ENCODE measurements at places on chromosomes 1 and 21.

- DNase-seq, result no peak
Observed at GRCh38 chr21:26199456-26199855, 28.9 kb upstream of the APP start.

GRCh38 chr1:236914375-236914774 lies 89.9 kb downstream of the MT1HL1 start:
- DNase-seq, result no peak

GRCh38 chr21:37827913-37828312 lies 88.3 kb downstream of the KCNJ6 start:
- no peak for DNase-seq

DNA sequence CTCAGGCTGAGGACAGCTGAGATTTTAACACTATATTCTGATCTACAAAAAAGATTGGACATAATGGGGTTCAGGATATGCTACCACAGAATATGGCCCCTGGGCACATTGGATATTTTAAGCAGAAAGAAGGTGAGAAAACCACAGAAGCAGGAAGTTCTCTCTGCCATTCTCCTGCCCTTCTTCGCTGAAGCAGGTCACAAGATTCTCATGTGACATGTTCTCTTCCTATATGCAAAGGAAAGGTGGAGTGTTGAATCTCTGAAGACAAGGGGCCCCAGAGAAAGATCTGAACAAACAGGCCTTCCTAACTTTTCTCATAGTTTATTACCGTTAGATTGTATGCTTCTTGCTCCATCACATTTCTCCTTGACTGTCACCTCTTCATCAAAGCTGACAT lies 285.7 kb downstream of the S1PR1 start:
- no peak for DNase-seq

- no peak for DNase-seq
Observed at GRCh38 chr1:52752484-52752826, 26.2 kb downstream of the ZYG11B start.

DNA sequence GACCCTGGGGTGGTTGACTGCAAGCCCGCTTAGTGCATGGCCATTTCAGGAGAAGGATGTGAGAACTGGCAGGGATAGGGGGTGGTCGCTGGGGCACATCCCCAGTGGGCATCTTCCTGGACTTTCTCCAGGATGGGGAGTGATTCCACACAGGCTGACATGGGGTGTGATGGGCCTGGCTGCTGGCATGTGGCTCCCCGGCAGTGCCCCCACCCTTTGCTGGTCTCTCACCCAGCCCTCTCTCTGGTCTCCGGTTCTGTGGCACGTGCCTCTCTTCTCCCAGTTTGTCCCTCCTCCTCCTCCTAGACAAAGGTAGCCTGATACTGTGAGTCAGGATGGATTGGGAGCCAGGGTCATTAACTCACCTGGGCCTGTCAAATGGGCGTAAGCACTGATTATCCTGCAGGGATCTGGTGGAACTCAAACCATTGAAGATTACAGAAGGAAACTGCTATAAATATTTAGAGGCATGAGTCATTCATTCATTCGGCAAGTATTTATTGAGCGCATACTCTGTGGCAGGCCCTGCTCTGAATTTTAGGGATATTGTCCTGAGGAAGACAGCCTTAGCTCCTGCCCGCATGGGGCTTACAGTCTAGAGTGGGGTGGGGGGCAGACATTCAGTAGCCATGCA lies 23.6 kb upstream of the EPS8L3 start:
- no peak for DNase-seq

DNA sequence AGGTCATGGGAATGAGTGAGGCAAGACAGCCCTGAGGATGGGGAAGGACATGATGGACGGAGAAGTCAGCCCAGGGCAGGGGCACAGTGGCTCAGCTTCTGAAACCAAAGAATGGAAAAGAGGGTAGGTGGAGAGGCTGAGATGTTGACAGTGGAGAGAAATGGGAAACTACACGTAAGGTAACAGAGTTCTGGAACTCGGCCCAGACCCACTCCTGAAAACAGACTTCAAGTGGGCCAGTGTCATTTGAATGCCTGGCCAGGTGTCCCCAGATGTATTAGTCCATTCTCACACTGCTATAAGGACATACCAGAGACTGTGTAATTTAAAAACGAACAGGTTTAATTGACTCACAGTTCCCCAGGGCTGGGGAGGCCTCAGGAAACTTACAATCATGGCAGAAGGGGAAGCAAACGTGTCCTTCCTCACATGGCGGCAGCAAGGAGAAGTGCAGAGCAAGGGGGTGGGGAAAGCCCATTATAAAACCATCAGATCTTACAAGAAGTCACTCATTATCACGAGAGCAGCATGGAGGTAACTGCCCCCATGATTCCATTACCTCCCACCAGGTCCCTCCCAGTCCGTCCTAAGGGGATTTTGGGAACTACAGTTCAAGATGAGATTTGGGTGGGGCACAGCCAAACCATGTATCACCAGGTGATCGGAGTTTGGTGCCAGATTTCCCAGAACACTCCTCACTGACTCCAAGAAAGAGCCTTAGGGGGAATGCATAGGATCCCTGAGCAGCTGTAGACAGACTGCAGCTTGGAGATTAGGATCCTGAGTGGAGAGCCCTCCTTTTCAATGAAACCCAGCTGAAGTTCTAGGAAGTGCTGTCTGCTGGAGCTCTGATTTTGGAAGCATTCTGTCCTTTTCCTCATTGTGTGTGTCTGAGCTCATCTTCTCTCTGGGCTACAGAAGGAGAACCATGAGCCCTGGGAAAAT lies 40.3 kb downstream of the FHAD1 start:
- DNase-seq, result no peak

DNA sequence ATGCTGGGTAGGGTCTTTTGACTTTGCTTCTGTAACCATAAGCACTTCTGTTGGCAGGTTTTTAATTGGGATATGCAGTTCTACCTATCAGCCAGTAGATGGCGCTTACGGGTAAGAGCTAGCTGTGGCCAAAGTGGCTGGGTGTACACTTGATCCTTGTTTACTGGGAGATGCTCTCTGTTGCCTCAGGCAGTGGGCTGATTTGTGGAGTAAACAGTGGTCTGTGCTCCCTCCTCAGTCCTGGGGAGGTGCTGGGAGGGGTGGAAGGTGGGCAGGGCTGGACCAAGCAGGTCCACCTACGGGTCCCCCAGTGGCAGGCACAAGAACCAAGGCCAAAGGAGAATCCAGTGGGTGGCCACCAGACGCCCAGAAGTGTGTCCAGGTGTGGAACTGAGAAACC lies 43.4 kb downstream of the RALGPS2 start:
- no peak for DNase-seq

DNA sequence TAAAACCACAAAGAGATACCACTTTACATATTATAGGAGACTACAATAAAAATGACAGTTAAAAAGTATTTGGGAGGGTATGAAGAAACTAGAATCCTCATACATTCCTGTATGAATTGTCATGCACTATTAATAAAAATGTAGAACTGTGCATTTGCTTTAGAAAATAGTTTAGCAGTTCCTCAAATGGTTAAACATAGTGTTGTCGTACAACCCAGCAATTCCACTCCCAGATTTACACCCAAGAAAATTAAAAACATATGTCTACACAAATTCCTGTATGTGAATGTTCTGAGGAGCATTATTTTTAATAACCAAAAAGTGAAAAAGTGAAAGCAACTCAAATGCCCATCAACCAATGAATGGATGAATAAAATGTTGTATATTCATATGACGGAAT lies 23.1 kb upstream of the PDE4B start:
- peak; percentile 73 for DNase-seq

DNA sequence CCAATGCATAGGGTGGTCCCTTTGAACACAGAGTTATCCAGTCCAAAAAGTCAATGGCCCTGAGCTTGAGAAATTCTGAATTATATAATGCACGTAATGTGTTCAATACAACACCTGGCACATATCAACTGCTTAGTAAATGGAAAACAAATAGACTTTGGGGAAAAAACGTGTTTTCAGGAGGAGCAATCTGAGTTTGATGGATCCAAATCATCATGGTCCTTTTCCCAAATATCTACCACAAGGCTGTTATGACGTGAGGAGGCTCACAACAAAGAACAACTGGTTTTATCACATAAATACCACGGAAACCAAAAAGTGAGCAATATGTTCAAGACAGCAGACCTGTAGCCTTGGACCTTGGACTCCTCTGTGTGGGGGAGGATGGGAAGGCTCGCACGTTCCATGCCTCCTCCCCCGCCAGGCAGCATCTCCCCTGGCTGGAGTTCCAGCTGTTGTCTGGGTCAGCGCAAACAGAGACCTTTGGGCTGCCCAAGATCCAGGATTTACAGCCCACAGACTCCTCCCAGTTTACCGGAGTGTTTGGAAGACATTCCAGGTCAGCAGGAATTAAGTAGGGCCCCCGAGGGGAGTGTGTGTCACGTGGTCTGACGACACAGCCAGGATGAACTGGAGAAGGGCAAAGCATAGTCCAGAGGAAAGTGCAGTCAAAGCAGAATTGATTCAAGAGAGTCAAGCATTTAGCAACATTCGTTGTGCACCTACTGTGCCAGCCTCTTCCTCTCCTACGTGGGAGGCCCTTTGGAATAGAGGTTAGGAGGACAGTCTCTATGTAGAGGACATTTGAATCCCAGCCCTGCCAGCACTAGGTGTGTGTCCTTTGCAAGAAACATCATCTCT lies 32.2 kb upstream of the MED18 start:
- DNase-seq, result no peak

GRCh38 chr1:202291001-202291400 lies 50.7 kb downstream of the UBE2T start:
- DNase-seq, result no peak

GRCh38 chr1:18064534-18064933 lies 43.1 kb upstream of the IGSF21 start:
- DNase-seq, result no peak

DNA sequence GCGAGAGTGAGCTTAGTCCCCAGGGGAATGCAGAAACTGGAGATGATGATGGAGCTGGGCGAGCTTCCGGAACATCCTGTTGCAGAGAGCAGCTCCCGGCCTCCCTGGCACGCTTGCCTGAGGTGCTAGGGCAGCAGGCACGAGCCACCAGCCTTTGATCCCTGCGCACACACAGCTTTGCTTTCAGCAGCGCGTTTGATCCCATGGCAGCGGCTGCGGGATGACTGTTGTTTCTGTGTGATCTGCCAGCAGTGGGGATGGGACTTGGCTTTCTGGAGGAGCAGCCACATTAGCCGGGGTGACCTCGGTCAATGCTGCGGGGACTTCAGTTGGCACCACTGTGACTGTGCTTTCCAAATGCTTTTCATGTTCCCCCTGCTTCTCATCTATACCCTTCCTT lies 193.2 kb downstream of the KAZN start:
- DNase-seq, result no peak

- DNase-seq, result no peak
Observed at GRCh38 chr1:110201157-110201825, 8.8 kb upstream of the KCNC4 start.

DNA sequence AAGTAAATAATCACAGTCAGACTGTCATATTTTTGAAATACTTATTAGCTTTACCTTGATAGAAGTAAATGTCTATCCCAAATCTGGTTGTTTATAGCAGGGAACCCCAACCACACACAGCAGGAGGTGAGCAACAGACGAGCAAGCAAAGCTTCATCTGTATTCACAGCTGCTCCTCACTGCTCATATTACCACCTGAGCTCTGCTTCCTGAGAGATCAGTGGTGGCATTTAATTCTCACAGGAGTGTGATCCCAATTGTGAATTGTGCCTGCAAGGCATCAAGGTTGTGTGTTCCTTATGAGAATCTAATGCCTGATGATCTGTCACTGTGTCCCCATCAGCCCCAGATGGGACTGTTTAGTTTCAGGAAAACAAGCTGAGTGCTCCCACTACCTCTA lies 104.3 kb downstream of the GPATCH2 start:
- no peak for DNase-seq

- DNase-seq, result no peak
Observed at GRCh38 chr1:20194224-20194623, 7.9 kb upstream of the PLA2G2C start.

DNA sequence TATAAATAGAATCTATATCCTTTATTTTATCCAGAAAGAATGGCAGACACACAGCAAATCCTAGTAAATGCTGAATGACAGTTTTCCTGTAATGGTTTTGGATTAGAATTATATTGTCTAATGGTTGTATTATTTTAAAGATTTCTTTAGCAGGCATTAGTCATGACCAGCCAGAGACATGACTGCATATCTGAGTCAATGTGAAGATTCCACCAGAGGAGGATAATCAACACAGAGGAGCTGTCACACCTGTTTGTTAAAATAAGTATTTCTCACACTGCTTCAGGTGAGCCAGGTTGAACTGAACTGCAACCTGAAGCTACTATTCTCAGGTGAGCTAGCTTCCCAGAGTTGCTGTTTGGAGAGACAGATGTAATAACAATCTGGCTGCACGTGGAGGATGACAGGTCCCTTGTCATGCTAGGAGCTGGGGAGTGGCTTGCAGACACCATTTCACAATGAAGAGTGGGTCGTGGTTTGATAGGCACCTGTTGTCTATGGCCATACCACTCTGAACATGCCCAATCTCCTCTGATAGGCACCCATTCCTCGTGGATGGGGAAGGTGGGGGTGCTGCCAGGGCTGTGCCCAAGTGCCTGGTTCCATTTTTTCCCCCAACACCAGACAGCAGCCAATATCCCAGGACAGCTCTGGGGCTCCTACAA lies 94.3 kb downstream of the KCNJ6 start:
- no peak for DNase-seq

DNA sequence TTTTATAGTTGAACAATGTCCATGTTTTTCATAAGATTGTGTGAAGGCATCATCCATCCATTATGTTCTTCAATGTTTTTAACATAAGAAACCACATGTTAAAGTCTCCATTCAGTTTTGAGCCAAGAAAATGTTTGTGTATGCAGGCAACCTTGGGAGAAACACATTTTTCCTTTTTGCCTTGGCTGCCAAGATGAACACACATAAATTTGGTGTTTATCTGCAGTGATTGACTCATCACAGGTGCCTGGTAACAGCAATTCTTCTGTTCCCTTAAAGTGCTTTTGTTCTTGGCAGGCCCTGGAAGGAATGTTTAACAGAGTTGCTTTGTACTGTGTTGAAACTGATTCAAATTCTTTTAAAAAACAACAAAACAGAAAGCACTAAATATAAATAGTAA lies 709.9 kb upstream of the ADGRL4 start:
- DNase-seq, result peak; percentile 25

GRCh38 chr1:67441183-67441582 lies 11.0 kb upstream of the SERBP1 start:
- no peak for DNase-seq

GRCh38 chr1:113027449-113027848 lies 45.5 kb upstream of the LRIG2 start:
- no peak for DNase-seq

DNA sequence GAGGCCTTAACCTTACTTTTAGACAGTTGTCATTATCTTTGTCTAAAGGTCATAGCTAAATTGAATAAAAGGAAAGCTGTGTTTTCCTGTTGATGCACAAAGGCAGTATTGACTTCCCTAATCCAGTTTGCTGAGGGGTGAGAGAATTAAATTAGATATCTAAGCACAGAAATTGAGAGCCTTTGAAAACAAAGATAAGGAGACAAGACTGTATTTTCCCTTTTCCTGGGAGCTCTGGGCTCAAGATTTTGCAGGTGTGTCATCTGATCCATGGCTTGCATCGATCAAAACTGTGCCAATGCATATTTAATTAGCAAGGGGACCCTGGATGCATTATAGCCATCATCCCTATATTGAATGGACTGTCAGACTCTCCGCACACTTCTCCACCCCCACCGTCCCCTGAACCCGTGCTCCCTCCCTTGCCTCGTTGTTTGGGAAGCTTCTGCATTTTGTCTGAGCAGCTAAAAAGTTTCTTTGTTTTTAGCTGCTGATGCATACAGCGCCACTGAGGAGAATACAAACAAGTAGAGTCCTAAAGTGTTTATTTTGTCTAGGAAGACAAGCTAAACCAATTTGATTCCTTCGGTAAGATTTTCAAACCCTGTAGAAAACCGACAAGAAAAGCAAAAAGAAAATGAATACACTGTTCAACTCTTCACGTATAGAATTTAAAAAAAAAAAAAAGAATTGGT lies 186.3 kb downstream of the NFIA start:
- no peak for DNase-seq

GRCh38 chr1:8718850-8719361 lies 98.5 kb downstream of the RERE start:
- DNase-seq, result no peak
